ENCODE measurements at places on chromosomes 4 and X.

DNA sequence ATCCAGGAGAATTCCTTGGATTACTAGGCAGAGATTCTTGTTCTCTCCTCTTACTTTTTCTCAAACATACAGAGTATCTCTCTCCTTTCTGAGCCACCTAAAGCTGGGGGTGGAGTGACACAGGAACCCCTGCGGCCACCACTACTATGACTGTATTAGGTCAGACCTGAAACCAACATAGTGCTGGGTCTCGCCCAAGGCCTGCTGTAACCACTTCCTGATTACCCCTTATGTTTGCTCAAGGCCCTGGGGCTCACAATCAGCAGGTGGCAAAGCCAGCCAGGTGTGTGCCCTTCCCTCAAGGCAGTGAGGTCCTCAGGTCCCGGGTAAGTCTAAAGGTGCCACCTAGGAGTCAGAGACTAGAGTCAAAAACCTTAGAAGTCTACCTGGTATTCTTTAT lies 166.4 kb downstream of the PARM1 start:
- DNase-seq: no peak

GRCh38 chr4:32226733-32227132 lies 1506.6 kb downstream of the PCDH7 start:
- DNase-seq: no peak

DNA sequence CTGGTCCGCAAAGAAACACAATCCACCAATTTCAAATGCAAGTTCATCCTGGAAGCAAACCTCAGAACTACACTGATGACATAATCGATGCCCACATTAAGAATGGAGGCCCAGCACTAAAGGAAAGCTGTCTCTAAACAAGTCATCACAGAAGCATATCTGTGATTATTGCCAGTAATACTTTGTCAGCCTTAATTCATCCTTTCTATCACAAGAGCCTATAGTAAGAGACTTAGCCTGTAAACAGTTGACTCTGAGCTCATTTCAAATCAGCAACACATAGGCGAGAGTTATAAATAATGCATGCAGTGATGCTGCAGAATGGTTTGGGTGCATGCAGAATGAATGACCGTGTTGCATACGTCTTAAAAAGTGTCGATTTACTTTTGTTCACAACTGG lies 105.9 kb upstream of the ZFP42 start:
- no peak for DNase-seq

GRCh38 chr4:24550441-24551175 lies 33.7 kb downstream of the DHX15 start:
- DNase-seq: no peak

GRCh38 chr4:38449506-38450174 lies 214.4 kb upstream of the KLF3 start:
- no peak for DNase-seq

GRCh38 chrX:119646515-119646914 lies 40.3 kb upstream of the NKRF start:
- DNase-seq: no peak

DNA sequence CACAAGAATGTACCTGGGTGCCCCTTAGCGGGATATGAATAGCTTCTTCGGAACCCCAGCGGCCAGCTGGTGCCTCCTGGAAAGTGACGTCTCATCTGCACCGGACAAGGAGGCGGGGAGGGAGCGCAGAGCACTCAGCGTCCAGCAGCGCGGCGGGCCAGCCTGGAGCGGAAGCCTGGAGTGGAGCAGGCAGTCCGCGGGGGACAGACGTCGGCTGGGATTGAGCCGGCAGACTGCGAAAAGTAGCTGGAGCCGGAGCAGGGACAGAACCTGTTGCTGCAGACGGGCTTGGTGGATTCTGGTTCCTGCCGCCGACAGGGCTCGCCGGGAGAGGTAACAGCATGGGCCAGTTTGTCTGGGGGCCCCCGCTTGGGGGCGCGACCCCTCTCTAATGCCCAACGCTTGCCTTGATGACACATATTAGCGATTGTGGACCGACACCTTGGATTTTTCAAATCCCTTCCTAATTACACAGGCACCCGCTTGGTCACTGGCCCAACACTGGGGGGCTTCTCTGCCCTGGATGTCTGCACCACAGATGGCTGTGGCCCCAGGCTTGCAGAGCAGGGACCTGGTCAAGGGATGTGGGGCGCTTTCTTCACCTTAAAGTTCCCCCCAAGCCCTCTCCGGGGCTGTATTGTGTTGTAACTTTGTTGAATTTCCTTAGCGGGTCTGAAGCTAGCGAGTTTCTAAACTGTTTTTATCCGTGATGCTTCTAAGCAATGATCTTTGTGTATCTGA lies at the start of gene NPFFR2:
TSS of gene NPFFR2 (plus strand) at position 133 of the 741 bp plus-strand sequence. CDS start 96,592 bp downstream, outside the sequence.
- no peak for DNase-seq

- no peak for DNase-seq
Measured at GRCh38 chr4:152682143-152682941, 2.5 kb upstream of the TMEM154 start.

- DNase-seq: peak; percentile 7
Measured at GRCh38 chrX:11792461-11793421, 34.7 kb downstream of the MSL3 start.

DNA sequence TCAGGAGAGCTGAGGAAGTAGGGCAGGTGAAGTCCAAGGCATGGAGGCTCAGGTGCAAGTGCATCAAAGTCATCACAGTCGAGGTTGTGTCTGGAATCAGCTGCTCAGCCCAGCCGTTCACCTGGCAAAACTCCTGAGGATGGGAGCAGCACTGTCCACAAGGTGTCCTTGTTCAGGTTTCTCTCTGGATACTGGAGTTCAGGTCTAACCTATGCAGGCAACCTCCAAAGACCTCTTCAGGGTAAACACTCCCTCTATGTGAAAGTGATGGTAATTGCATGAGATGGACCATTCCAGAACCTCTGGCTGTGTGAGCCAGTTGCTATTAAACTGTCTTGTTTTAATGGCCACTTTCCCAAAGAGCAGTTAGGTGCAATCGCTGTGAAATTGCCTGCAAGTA lies 120.2 kb upstream of the PSAPL1 start:
- no peak for DNase-seq

- DNase-seq: no peak
Measured at GRCh38 chr4:159052315-159052714, 50.6 kb upstream of the RAPGEF2 start.

- DNase-seq: no peak
Measured at GRCh38 chr4:153780221-153780620, 8.7 kb downstream of the SFRP2 start.

GRCh38 chr4:12555011-12555410 lies 929.1 kb downstream of the RAB28 start:
- no peak for DNase-seq

GRCh38 chrX:3442691-3443090 lies 96.2 kb upstream of the MXRA5 start:
- DNase-seq: no peak

DNA sequence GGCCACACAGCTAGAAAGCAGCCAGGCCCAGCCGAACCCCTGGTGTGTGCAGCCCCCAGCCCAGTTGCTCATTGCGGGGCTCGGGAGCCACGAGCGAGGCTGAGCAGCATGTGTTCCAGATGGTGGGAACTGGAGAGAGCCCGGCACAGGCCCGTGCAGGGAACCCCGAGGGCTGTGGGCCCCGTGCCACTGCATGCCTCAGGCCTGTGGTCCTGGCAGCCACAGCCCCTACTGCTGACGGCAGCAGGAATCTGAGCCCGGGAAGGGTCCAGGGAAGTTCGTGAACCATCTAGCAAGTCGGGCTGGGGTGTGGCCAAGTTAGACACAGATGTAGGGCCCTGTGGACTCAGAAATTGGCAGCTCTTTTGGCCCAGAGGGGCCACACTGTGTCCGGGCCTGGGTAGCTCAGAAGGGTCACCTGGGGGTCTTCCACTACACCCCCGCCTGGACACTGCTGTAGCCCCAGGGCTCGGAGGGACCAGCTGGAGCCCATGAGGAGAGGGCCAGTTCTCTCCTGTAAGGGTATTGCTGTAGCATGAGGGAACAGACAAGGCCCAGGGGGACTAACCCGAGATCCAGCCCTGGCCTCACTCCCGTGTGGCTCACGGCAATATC lies 12.1 kb downstream of the HTRA3 start:
- DNase-seq: no peak

- DNase-seq: peak; percentile 29
Measured at GRCh38 chrX:39491548-39492297, 606.0 kb downstream of the BCOR start.

GRCh38 chr4:69054578-69055200 lies 41.6 kb upstream of the UGT2B7 start:
- no peak for DNase-seq

- DNase-seq: no peak
Measured at GRCh38 chrX:53288189-53288588, 6.8 kb upstream of the IQSEC2 start.

DNA sequence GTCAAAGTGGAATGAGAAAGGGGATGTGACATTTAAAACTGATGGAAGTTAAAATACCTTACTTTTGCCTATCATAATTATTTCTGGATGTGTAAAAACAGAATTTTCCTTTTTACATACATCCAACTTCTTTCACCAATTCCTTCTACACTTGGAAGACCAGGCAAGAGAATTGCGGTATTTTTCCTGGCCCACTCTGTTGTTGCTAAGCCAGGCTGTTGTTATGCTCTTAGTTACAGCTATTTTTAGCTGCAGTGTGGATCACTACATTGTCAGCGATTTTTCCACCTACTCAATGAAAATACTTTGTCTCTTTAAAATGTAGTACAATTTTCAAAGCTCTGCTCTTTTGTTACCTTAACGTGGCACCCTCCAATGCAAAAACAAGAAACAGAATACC lies 43.4 kb downstream of the NKX6-1 start:
- no peak for DNase-seq

- DNase-seq: no peak
Measured at GRCh38 chrX:3589474-3589873, 124.0 kb downstream of the PRKX start.

- DNase-seq: no peak
Measured at GRCh38 chr4:8761824-8762205, 109.8 kb downstream of the HMX1 start.

- no peak for DNase-seq
Measured at GRCh38 chr4:121650741-121651140, 46.0 kb downstream of the ANXA5 start.

GRCh38 chrX:111180750-111181240 lies 84.8 kb downstream of the PAK3 start:
- DNase-seq: no peak

GRCh38 chrX:155056877-155057792 lies 13.8 kb downstream of the CMC4 start:
- DNase-seq: peak; percentile 18

DNA sequence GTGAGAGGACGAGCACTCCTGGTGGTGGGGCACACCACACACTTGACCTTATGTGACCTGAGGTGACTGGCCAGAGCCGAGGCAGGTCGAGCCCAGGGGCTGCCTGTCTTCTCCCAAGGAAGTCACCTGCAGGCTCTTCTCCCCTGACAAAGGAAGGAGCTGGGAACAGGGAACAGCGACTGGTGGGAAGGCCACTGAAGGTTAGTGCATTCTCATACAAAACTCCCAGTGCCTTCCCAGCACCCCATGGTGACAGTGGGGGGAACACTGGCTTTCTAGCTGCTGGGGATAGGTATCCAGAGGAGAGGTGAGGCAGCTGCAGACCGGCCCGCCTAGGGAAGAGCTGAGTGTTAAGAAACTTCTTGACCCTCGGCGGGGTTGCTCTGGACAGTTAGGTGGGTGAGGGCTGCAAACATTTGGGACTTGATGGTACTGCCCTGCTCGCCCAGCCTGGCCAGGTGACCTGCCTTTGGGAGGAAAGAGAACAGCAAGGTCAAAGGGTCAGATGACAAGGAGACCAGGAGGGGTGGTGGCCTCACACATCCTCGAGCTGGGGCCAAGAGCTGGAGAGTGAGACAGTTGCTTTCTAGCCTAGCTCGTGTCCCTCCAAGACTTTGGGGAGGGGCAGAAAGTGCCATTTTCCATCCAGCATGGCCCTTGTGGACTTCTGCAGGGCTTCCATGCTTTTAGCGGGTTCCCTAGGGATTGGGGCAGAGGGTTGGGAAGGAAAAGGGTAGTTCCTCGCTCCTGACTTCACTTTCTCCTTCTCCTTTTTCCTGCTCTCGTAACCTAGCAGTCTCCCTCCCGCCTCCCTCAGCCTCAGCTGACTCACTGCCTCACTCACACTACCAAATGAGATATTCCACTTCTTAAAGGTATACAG lies 2.7 kb downstream of the NALF2 start:
- no peak for DNase-seq

DNA sequence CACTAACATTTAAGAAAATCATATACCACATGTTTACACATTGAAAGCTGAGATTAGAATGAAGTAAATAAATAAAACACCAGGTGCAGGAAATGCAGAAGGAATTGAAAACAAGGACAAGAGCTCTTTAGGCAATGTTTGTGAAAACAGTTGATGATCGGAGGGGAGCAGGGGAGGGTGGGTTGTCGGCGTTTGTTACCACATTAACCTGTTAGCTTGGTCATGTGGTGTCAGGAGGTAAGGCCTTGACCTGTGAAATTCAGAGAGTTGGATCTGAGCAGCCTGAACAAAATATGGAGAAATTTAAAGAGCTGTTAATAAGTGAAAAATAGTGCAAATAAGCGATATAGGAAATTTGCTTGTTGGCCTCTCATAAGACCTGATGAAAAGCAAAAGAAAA lies 759.9 kb downstream of the PDHA2 start:
- no peak for DNase-seq

DNA sequence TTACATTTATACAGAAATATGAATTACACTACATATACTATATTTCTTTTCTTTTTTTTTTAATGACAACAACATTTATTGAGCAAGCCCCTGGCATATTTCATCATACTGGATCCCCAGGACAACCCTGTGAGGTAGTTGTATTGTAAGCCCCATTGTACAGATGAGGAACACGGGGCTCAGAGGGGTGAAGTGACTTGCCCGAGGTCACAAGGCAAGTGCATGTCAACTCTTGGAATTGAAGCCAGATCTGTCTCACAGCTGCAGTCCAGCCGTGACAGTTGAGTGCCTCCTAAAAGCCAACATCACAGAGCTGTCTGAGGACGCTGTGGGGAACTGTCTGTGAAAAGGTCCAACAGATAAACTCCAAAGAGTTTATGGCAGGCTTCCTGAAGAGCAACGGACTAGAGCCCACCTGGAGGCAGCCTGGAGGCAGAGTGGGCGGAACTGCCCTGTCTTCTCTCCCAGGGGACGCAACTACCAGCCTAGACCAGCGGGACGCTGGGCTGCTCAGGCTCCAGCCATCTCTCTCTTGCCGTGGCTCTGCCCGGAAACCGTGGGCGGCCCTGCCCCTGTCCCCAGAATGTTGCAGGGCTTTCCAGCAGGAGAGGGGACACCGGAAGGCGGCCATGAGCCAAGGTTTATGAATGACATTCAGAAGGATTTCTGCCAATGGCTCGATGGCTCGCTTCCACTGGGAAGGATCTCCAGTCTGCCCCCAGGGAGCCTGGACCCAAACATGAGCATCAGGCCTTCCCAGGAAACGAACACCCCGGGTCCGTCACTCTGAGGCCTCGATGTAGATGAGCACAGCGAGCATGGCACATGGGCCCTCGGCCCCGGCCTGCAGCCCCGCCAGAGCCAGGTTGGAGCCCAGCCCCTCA lies 50.1 kb downstream of the CFAP299 start:
- no peak for DNase-seq

- DNase-seq: no peak
Measured at GRCh38 chrX:25241461-25241860, 225.7 kb upstream of the ARX start.

DNA sequence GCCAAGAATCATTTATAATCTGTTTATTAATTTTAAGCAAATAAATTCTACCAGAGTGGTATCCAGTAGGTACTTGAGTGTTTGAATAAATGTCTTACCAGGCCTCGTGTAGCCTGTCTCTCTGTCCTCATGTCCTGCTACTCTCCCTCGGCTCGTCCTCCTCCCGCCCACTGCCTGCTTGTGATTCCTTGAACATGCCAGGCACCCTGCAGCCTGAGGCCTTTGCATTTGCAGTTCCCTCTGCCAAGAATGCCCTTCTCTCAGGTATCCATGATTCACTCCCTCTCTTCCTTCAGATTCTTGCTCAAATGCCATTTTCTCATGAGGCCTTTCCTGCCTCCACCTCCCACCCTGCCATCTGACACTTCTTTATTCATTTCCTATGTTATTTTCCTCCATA lies 209.7 kb upstream of the PRPS2 start:
- DNase-seq: no peak
